ENCODE measurements at places on chromosomes 7 and 10.

- no peak for DNase-seq
Observed at GRCh38 chr10:665579-666091, 23.8 kb downstream of the DIP2C start.

DNA sequence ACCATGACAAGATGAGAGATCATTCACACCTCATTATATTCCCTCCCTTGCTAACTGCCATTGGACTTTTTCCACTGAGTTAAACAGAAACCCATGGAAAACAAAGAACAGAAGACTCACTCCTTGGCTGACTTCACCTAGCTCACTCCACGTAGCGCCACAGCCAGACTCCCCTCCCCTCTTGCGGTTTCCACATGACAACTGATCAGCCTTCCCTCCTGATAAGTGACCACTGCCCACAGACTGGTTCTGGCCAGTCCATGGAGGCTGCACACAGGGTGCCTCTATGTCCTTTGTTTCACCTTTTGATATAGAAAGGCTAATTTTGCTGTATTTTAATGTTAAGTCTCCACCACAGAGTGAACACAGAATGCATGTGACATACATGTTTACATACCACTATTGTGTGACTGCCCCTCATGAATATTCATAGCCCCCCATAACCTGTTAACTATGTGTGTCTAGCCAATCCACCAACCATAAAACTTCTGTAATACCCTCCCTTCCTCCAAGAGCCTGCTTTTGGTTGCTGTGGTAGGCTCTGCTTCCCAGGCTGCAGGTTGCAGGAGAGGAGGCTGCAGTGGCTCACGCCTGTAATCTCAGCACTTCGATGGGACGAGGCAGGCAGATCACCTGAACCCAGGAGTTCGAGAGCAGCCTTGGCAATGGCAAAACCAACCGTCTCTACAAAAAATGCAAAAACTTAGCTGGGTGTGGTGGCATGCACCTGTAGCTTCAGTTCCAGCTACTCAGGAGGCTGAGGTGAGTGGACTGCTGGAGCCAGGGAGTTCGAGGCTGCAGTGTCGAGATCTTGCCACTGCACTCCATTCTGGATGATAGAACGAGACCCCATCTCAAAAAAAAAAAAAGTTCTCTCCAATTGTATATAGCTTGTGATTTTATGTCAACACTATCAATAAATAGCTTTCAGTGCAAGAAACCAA lies 10.0 kb upstream of the IFIT5 start:
- no peak for DNase-seq

GRCh38 chr7:151968357-151968756 lies 12.1 kb downstream of the GALNTL5 start:
- DNase-seq = no peak

DNA sequence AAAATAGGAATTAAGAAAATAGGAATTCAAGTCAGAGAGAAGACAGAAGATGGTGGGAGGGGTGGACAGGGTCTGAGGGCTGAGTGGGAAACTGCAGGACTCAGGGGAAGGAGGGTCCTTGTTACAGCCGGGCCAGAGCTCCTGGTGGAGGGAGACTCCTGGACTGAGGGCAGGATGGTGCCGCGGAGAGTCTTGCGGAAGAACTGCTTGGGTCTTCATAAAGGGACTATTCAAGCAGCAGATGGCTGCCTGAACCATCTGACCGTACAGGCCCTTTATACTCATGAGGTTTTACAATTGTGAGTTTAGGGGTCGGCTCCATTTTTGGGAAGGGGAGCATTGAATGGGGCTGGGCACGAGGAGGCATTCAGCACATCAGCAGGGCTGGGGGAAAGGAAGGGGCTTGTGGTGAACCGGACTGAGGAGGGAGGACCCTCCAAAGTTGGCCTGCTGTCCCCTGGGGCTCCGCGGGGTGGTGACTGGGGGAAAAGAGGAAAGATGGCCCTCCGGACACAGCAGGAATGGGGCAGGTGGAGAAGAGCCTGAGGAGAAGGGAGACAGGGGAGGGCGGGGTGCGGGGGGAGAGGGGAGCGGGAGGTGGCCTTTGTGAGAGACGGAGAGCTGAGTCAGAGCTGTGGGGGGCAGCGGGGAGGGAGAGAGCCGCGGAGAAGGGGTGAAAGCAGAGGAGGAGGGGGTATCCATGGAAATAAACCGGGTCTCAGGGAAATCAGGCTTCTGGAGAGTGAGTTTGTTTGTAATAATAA lies 1.5 kb downstream of the FAM131B start:
- no peak for DNase-seq

DNA sequence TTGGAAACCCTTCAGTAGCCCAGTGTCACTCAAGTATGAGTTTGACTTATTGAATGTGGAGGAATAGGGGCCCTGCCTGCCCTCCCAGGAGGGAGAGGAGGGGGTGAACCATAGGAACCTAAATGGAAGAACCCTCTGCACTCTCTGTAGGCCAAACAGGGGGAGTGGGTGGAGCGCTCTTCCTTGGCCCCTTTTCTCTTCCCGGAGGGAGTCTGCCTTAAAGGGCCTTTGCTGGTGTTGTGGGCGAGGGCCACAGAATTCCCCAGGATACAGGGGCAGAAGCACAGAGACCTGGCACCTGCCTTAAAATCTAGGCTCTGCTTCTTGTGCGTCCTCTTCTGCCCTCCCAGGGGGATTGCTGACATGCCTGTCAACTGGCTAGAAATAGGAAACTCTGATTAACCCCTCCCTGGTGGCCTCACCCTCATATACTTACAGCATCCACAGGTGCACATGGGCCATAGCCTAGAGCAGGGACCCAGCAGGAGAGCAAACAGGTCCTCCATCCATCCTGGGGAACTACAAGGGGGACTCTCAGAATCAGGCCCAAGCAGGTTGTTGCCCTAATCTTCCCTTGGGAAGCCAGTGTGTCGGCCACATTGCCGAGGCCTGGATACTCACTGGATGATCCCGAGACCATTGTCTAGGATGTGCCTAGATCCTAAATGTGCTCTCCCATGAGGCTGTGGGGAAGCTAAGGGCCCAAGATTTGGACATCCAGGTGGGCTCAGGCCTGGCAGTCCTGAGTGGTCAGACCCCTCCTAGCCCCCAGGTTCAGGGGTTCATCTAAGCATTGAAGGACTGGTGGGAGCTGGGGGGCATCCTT lies 3.4 kb downstream of the TRIM8 start:
- DNase-seq = no peak
